ENCODE measurements at places on chromosomes 2 and 18. TPM values are rescaled to one million over a fixed set of nuclear protein-coding genes. Genes with fewer than 3 reads are reported as not detected.

DNA sequence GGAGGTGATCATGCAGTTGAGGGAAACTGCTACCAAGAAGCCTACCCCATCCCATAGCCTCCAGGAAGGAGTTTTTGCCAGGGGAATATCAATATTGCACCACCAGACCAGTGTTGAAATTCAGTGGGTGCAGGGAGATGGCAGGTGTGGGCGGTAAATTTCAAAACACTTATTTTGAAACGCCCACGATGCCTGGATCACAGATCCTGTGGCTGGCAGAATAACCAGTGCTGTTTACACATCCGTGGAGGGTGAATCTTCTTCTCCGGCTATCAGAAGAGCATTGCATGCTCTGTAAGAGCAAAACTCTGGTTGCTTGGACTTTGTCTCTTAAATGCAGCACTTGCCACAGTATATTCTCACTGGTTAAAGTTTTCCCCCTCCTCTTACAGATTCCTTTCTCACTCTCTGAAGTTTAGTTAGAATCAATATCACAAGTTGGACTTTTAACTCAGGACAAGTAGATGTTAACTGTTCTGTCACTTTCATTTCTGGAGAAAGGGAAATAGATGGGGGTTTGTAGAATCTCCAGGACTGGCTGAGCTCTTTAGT is 70.5 kb upstream of the ZCCHC2 start:
- no peak for DNase-seq

GRCh38 chr2:181440919-181441318 is 16.3 kb upstream of the ITGA4 start:
- no peak for DNase-seq

GRCh38 chr18:10893196-10893595 is 256.2 kb downstream of the PIEZO2 start:
- no peak for DNase-seq

DNA sequence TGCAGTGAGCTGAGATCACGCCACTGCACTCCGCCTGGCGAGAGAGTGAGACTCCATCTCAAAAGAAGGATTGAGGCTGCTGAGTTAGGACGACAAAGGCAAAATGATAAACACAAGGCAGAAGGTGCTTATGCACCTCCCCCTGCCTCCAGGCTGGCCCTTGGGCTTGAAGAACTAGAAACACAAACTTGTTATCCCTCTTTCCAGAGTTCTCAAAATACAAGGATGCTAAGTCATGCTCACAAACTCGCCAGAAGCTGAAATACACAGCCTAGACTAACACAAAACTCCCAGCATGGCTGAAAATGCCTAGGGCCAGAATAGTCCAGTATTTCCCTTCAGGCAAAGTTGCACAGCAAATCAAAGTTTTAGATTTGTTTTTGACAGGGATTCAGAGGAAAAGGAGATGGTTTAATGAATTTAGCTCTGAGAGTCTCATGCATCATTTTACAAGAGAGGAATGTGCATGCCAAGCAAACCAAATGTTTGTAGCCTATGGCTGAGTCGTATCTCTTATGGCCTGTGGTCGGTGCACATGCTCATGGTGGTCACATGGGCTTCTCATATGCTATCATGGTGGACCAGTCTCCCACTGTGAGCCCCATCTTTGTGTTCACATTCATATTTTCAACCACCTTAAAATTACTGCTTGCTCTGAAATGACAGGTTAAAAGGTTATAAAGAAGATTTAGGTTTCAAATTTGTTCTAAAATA is 16.2 kb upstream of the MREG start:
- peak; percentile 36 for DNase-seq

DNA sequence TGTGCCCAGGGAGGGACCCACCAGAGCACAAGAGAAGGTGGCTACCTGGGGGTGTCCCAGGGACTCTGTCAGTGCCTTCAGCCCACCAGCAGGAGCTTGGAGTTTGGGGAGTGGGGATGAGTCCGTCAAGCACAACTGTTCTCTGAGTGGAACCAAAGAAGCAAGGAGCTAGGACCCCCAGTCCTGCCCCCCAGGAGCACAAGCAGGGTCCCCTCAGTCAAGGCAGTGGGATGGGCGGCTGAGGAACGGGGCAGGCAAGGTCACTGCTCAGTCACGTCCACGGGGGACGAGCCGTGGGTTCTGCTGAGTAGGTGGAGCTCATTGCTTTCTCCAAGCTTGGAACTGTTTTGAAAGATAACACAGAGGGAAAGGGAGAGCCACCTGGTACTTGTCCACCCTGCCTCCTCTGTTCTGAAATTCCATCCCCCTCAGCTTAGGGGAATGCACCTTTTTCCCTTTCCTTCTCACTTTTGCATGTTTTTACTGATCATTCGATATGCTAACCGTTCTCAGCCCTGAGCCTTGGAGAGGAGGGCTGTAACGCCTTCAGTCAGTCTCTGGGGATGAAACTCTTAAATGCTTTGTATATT is 14.0 kb downstream of the ITM2C start:
- DNase-seq, result no peak

- DNase-seq, result no peak
These were observed 34.3 kb upstream of the PXDN start for GRCh38 chr2:1778566-1778965.

The FAM110C gene
- total RNA-seq, result not detected

The ANAPC1 gene
- total RNA-seq, result 75.7 TPM

The IL1B gene
- total RNA-seq, result not detected

GRCh38 chr18:37672932-37673595 is 107.5 kb upstream of the CELF4 start:
- DNase-seq, result no peak

GRCh38 chr18:76405681-76406356 is 89.2 kb downstream of the ZNF516 start:
- DNase-seq, result peak; percentile 35

- peak; percentile 50 for DNase-seq
These were observed 1.4 kb upstream of the CTNNA2 start for GRCh38 chr2:79511320-79511951.

DNA sequence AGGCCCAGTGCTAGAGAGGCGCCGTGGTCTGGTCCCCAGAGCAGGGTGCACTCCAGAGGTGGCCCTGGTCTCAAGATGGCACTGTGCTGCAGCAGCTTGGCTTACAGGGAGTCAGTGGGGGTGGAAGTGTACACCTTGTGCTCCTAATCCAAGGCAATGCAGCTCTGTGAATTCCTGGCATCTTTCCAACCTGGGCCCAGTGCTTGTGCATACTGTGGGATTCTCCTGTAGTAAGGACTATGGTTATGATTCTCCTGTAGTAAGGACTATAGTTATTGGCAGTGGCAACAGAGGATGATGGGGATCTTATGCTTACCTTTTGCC is 616.7 kb upstream of the REG3G start:
- no peak for DNase-seq

The TNFAIP6 gene
- total RNA-seq, result 0.95 TPM

- DNase-seq, result no peak
These were observed 24.2 kb upstream of the SCYGR1 start for GRCh38 chr2:227411990-227412350.

DNA sequence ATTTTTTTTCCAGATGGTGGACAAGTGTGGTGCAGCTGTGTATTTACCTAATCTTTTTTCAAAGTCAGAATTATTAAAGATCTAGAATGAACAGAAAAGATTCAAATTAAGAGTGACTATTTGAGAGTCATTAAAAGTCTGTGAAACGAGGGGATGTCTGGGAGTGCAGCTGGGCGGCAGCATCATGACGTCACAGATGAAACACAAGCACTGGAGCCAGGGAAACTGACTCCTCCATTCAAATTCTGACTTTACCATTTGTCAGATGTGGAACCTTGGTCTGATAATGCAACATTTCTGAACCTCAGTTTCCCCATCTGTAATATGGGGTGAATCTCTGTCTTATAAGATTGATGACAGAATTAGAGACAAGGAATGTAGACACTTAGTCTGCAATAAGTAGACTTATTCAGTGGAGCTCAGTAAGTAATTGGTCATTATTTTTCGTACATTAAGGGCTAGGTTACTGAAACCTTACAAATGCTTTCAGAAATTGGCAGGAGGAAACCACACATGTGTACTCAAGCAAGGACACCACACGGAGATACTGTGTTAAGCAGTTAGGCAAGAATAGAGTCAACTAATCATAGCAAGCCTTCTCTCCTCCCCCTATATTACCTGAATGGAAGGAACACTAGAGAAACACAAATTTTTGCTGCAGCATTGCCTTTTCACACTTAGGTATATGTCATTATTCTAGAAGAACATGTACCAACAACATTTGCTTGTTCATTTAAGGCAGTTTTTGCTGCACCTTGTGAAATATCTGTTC is 27.8 kb upstream of the CXXC1 start:
- DNase-seq, result no peak

GRCh38 chr2:166112193-166112605 is 15.6 kb downstream of the SCN1A start:
- no peak for DNase-seq

DNA sequence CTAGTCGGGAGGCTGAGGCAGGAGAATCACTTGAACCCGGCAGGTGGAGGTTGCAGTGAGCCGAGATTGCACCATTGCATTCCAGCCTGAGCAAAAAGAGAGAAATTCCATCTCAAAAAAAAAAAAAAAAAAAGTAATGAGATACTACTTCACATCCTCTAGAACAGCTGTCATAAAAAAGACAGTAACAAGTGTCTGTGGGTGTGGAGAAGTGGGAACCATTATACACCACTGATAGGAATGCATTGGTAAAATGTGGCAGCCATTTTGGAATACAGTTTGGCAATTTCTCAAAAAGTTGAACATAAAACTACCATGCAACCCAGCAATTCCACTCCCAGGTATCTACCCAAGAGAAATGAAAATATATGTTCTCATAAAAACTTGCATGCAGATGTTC is 166.6 kb downstream of the GREB1L start:
- no peak for DNase-seq

DNA sequence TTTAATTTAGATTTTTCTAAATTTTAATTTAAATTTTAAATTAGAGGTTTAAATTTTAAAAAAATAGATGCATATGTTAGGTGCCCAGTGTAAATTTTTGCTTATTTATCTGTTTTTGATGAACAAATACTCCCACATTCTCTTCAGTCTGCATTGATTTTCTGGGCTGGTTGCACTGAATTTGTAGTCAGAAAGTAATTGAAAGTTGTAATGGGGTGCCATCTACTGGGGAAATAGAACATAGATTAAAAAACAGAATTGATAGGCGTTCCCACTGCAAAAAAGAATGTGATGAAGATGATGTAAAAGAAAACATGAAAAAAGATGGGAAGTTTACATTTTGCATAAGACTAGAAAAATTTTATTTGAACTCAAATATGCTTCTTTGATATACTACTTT is 51.7 kb upstream of the CCDC85A start:
- peak; percentile 78 for DNase-seq

The NCKAP5 gene
- 14.2 TPM for total RNA-seq

DNA sequence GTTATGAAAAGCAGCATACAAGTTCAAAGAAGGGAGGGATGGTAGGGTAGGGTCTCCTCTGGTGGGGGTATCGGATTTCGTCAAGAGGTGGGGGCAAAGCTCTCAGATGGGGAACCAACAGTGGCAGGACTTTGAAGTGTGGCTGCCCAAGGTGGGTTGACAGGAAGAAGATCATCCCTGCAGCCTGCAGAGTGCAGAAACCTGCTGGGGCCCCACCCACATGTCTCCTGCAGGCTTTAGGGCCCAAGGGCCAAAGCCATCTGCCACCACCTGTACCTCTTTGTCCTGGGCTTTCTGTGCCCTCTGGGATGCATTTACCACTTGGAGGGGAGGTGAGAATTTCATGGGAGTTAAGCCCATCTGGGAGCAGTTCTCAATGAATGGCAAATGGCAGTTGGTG is 42.7 kb downstream of the KCNF1 start:
- DNase-seq, result no peak

DNA sequence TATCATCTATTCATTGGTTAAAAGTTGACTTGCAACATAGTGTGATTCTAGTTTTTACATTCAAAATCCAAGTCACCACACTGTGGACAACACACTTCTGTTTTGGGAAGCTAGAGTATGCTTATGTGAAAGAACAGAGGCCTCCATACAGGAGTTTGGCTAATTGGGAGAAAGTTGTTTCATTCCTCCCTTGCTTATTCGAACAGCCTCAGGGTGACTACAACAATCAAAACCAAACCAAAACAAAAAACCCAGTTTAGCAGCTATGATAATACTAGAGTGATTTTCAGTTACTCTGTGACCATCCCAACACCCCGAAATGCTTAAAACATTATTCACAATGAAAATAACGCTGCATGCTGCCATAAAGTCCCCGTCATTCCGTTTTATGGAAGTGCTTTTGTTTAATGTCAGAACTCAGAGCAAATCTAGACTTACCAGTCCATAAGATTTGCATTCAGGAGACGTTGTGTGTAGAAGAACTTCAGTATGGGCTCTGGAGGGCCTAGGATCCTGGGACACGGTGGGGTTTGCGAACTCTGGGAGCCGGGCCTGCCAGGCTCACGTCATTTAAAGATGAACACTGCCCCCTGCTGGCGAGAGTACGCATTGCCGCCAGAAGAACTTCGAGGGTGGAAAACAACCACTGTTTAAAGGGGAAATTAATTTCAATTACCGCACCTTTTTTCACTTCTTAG is 111.4 kb downstream of the FTCDNL1 start:
- DNase-seq, result peak; percentile 59

The OTOS gene
- total RNA-seq, result not detected

- DNase-seq, result no peak
These were observed 171.6 kb downstream of the ANAPC1 start for GRCh38 chr2:111712361-111712760.

The ACOXL gene
- total RNA-seq, result not detected

The PROKR1 gene
- total RNA-seq, result 6.9 TPM

DNA sequence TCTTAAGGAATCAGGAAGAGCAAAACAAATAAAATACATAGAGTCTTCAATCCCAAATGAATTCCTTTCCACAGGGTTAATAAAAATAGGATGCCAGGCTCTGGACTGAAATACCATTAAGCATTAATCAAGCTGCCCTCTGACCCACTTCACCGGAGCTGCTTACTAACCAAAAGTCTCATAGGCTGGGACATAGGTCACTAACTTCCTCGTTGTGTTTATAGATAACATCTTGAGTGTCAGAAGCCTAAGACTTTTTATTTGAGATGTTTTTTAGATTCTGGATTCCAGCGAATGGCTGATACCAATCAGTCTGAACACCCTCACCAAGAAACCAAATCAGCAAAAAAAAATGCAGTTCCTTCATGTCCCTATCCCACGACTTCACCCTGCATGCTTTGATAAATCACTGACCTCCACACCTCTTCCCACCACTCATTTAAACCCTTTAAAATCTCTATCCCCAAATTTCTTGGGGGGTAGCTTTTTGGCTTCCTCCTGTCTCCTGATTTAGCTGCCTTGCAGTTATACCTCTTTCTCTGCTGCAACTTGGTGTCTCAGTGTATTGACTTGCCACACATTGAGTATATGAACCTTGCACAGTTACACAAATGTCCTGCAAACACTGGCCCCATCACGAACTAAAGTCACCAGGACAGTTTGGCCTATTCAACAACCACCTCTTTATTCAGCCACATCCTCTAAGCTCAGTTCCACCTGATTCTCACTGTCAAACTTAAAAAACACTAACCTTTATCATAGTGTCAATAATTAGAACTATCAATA is 399.3 kb downstream of the METTL4 start:
- DNase-seq, result no peak

The KLHL41 gene
- total RNA-seq, result 1.3 TPM

The VSNL1 gene
- 0.08 TPM for total RNA-seq

The MGAT4A gene
- total RNA-seq, result 16.3 TPM

GRCh38 chr2:112542984-112543661 is 858 bp downstream of the POLR1B start:
- DNase-seq, result peak; percentile 26

The HOXD11 gene
- 0.37 TPM for total RNA-seq
